ENCODE measurements at places on chromosomes 12 and 14. TPM values are rescaled to one million over a fixed set of nuclear protein-coding genes. Genes with fewer than 3 reads are reported as not detected.

PTGR2 gene
- total RNA-seq: 12.8 TPM

IFI27L2 gene
- total RNA-seq: 99.6 TPM

IL26 gene
- not detected for total RNA-seq

ACOT4 gene
- 3.6 TPM for total RNA-seq

PTCSC3 gene
- total RNA-seq: not detected

GSC gene
- 4.7 TPM for total RNA-seq

ACACB gene
- 2.5 TPM for total RNA-seq

NFE2 gene
- 0.72 TPM for total RNA-seq

TAS2R30 gene
- 1.4 TPM for total RNA-seq

- no peak for DNase-seq
Measured at GRCh38 chr12:13630354-13630753, 351.0 kb downstream of the GRIN2B start.

DNA sequence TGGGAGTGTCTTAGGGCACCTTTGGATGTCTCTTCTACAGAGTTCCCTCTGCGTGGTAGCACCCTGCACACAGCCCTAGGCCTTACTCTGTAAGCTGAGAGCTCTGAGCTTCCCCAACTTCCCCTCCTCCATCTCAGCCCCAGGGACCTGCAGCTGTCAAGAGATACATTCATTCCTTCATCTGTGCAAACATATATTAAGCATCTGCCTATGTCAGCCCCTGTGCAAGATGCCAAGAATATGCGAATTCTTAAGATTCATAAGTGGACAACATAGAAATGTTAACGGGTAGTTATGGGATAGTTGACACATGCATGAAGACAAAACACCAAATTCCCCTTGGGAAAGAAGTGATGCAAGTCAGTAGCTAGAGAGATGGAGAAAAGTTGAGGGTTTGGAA, 190.8 kb downstream of the SLC41A2 start:
- DNase-seq: no peak

DNA sequence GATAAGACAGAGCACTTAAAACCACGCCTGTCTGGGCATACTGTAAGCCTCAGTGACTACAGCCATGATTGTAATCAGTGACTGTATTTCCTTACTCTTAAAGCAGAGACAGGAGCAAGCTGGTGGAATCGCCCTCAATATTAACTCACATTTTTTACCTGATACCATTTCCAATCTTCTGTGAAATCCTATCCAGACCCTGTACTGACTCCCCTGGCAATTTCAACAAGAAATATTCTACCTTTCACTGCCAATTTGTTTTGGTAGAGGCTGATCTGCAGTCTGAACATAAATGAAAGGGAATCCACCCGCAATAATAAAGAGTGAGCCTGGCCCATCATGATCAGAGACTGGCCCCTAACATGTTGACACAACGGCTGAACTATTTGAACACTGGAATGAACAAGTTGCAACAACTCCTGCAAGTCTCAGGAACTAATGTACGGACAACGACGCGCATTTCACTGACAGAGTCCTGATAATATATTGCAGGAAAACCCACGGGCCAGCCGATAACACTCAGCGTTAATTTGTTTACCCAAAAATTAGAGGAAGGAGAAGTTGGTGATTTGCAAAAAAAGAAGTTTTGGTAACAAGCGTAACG, 195.5 kb upstream of the BTG1 start:
- DNase-seq: no peak

GRCh38 chr14:61288720-61289119, 7.6 kb upstream of the TMEM30B start:
- no peak for DNase-seq

DNA sequence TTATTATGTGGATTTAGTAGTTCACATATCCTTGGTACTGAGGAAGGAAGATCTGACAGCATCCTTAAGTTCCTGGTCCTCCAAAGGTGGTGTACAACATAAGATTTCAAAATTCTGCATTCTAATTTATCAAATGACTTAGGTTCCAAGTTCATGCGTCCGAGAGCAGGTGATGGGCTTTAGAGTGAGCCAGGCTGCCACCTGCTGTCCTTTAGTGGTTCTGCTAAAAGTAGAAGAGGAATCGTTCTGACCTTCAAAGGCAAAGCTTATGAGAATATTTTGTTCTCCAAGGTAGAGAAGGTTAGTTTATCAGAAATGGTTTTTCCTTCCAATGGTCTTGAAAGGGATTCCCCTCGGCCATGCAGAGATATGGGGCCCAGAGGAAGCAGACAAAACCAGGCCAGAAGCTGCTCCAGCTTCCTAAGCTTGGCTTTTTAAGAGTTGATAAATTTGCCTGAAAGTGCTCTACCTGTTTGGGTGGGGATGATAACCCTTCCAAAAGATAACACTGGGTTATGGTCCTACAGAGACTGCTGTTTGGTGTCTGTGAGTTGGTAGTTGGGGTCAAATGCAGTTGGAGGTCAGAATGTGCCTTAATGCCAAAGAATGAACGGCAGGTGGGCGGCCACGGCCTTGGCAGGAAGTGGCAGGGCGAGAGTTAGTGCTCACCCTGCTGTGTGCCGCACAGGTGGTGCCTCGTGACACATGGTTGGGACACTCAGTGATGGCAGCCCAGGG, 29.1 kb upstream of the LRTM2 start:
- peak; percentile 58 for DNase-seq

GRCh38 chr14:67268426-67269150, 27.4 kb downstream of the PALS1 start:
- no peak for DNase-seq

GRCh38 chr14:32397861-32398640, 69.0 kb downstream of the AKAP6 start:
- no peak for DNase-seq

DNA sequence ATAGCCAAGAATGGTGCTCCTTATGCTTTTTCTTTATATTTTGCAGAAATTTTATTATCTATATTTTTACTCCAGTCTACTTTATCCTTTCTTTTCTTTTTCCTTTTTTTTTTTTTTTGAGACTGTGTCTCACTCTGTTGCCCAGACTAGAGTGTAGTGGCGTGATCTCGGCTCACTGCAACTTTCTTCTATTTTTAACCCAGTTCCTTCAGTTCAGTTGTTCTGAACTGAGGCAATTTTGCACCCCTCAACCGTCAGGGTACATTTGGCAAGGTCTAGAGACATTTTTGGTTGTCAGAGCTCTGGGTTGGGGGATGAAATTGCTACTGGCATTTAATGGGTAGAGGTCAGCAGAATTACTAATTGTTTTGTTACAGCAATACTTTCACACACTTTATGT, 75.7 kb downstream of the DIP2B start:
- DNase-seq: no peak

DNA sequence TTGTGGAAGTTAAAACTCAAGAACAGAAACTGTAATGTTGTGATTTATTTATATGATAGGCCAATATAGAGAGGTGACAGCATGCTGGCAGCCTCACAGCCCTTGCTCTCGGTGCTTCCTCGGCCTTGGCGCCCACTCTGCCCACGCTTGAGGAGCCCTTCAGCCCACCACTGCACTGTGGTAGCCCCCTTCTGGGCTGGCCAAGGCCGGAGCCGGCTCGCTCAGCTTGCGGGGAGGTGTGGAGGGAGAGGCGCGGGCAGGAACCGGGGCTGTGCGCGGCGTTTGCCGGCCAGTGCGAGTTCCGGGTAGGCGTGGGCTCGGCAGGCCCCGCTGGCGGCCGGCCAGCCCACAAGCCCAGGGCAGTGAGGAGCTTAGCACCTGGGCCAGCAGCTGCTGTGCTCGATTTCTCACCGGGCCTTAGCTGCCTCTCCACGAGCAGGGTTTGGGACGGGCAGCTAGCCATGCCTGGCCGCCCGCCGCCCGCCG, 65.8 kb upstream of the SLC8A3 start:
- peak; percentile 36 for DNase-seq

- DNase-seq: no peak
Measured at GRCh38 chr12:95626854-95627253, 75.6 kb upstream of the USP44 start.

DNA sequence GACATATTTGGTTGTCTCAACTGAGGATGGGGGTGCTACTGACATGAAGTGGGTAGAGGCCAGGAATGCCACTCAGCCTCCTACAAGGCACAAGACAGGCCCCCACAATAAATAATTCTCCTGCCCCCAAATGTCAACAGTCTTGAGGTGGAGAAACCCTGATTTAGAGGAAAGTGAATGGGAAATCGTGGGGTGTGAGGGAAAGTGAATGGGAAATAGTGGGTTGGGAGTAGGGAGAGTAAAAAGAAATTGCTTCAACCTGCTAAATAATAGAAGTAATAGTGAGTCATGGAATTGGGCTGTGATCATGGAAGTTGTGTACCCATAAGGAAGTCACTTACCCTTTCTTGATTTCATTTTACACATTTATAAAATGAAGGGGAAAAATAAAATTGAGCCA, 16.7 kb upstream of the TMEM233 start:
- no peak for DNase-seq

DNA sequence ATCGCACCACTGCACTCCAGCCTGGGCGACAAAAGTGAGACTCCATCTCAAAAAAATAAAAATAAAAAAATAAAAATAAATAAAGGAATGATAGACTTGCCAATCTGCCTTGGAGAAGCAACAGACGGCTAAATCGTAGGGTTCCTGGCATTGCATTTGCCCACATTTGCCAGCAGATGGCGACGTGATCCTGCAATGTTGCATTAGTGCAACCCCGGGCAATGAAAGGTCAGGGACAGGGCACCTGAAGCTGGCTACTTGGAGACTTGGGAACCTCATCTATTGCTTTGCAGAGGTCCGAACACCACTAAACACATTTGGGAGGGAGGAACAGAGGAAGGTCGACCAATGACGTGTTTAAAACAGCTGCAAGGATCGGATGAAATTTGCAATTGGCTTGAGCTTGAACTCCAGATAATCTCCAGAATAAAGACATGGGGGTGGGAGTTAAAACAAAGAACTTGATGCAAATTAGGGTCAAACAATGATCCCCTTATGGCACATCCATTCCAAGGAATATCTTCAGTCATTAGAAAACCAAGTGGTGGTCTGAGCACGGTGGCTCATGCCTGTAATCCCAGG, 34.6 kb downstream of the SPRING1 start:
- DNase-seq: peak; percentile 68

- DNase-seq: no peak
Measured at GRCh38 chr14:47257013-47257412, 418.4 kb downstream of the MDGA2 start.

DNA sequence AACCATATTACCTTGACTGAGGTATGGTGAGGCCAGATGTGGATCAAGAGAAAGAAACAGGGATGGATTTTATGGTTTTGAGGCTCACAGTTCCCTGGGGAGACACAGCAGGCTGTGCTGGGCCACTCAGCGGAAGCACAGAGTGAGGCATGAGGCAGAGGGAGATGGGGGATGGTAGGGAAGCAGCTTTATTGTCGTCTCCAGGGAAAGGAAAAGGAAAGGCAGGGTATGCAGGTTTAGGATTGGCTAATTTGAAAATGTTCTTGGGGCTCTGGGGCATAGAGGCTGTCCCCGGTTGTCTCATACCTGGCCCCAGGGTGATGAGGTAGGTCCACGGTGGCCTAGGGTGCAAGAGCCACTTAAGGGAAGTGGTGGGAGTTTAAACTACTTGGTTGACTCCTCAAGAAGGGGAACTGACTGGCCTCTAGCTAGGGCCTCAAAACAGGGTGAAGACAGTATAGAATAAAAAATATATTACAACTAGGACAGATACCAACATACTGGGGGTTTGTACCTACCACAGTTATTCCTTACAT, 322.8 kb downstream of the RGS6 start:
- DNase-seq: no peak

DNA sequence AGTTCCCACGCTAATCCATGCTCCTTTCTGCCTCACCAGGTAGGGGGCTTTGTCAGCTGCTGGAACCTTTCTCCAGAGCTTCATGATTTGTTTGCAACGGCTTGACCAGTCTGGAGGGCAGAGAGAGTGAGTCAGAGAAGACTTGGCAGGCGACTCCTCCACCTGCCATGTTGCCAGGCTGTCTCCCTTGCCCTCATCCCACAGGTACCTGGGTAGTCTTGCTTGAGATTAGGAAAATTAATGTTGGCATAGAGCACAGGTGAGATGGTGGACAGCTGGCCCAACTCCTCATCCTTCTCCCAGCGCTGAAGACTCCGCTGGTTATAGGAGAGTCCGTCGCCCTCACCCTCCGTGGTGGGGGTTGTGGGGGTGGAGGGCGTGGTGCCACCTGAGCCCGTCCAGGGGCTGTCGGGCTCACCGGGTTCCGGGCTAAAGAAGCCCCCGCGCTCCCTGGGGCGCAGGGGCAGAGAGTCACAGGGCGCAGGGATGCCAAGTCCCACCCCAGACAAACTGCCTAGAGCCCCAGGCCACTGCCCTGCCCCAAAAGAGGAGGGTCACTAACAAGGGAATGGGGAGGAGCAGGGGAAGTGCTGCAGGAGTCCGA, 18.6 kb downstream of the KMT2D start:
- DNase-seq: no peak

DNA sequence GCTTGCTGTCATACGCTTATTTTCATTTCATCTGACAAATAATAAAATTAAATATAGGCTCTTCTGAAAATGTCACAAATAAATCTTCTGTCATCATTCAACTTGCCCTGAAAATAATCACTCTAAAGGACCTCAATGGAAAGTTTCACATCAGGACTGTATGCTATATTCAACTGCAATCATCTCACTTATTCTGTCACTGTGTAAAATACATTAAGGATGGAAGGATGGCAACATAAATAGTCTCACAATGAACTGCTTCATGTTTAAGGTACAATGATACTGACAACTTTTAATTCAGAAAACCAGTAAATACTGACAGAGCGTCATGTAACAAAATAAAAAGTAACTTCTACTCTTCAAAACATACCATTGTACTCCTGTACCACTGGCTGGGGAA, 82.1 kb downstream of the CEP83 start:
- no peak for DNase-seq

GRCh38 chr12:128612150-128612850, 211.5 kb downstream of the SLC15A4 start:
- no peak for DNase-seq

- no peak for DNase-seq
Measured at GRCh38 chr12:44357494-44357893, 518.6 kb downstream of the NELL2 start.

DNA sequence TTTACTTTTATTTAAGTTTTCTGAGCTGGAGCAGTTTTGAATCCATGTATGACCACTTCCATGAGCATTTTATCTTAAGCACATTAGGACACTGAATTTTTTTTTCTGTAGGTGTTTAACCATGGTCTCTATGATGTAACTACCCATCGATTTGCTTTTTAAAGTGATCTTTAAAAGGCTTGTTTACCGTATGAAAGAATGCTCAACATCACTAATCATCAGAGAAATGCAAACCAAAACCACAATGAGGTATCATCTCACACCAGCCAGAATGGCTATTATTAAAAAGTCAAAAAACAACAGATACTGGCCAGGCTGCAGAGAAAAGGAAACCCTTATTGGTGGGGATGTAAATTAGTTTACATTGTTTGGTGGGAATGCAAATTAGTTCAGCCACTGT, 23.0 kb downstream of the GLRX5 start:
- no peak for DNase-seq

- no peak for DNase-seq
Measured at GRCh38 chr12:64525461-64526160, 73.7 kb downstream of the TBK1 start.

GRCh38 chr12:32522331-32523221, 123.2 kb downstream of the FGD4 start:
- DNase-seq: no peak

- DNase-seq: no peak
Measured at GRCh38 chr12:52271158-52271557, 3.3 kb upstream of the KRT86 start.
